ENCODE measurements at places on chromosomes 7 and 10. TPM values are rescaled to one million over a fixed set of nuclear protein-coding genes. Genes with fewer than 3 reads are reported as not detected.
A peak's percentile ranks its signal among the peaks of the same experiment; 100 is the strongest.

PAPOLB gene
- not detected for total RNA-seq

FAM241B gene
- total RNA-seq, result 3.2 TPM

GRCh38 chr7:144534196-144534595 lies 130.7 kb upstream of the NOBOX start:
- H3K36me3 ChIP-seq, result no peaks in the 10 kb centered on the region
- H3K4me3 ChIP-seq, result no peak overlapping the region
- H3K27me3 ChIP-seq, result no peaks in the 10 kb centered on the region
- no peak overlapping the region for H3K27ac ChIP-seq

PON3 gene
- total RNA-seq, result not detected

DNA sequence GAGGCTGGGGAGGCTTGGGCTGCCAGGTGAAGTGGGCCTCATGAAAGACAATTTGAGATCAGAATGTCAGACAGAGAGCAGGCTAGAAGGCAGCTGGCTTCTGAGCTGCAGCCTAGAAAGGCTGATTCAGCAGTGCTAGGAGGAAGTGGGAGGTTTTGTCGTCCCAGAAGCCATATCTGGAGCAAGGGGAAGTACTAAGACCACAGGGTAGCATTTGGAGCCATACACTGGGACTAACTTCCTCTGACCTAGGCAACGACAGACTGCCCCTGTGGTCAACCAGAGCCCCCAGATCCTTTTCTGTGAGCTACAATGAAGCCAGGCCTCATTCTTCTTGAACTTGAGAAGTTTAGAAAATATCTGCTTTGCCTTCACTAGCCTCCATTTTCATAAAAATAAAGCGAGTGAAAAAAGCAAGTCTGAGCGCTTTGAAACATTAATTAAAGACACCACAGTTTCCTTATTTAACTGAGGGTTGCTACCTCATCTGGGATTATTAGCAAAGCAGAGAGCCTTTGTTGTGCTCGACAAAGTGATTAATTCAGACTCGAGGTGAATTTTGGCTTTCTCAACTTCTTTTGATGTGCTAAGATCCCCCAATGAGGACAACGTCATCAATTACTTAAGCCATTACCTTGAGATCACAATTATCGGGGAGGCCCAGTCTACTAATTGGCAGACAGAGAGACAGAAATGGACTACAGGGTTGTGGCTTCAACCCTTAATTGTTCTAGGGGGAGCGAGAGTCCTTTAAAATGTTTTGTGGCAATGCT lies 26.6 kb downstream of the TBXAS1 start:
- peaks cover 21% of the 10 kb centered on the region for H3K36me3 ChIP-seq
- H3K4me3 ChIP-seq, result no peak overlapping the region
- peak overlapping the region; percentile 72 for H3K27ac ChIP-seq
- H3K27me3 ChIP-seq, result no peaks in the 10 kb centered on the region
- H3K4me1 ChIP-seq, result peaks cover 28% of the 10 kb centered on the region

INSYN2A gene
- not detected for total RNA-seq

- H3K36me3 ChIP-seq, result peaks cover 4% of the 10 kb centered on the region
- peaks cover 8% of the 10 kb centered on the region for H3K4me1 ChIP-seq
- no peak for DNase-seq
- H3K4me3 ChIP-seq, result no peak overlapping the region
Measured at GRCh38 chr10:60185421-60185820, 204.3 kb downstream of the ANK3 start.

DNA sequence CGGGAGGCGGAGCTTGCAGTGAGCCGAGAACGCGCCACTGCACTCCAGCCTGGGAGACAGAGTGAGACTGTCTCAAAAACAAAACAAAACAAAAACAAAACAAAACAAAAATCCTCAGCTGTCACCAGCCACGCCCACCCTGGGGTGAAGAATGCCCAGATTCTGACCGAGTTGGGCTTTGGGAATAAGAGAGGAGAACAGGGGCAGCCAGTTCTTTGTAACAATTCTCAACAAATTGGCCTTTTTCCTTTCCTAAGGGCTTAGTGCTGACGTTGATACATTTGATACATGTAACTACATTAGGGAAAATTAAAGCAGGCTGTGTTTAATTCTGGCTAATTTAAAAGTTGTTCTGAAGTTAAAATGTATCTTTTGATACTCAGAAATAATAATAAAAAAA lies 121.0 kb downstream of the EPC1 start:
- DNase-seq, result no peak
- H3K27me3 ChIP-seq, result peaks cover 2% of the 10 kb centered on the region
- no peak overlapping the region for H3K27ac ChIP-seq
- no peak overlapping the region for H3K4me3 ChIP-seq
- no peaks in the 10 kb centered on the region for H3K4me1 ChIP-seq
- H3K36me3 ChIP-seq, result peaks cover 4% of the 10 kb centered on the region

HOGA1 gene
- total RNA-seq, result not detected

- H3K27me3 ChIP-seq, result peaks cover 13% of the 10 kb centered on the region
- DNase-seq, result no peak
- H3K4me1 ChIP-seq, result peaks cover 14% of the 10 kb centered on the region
- no peak overlapping the region for H3K4me3 ChIP-seq
- H3K36me3 ChIP-seq, result no peaks in the 10 kb centered on the region
Measured at GRCh38 chr7:116573541-116573940, 48.7 kb downstream of the CAV1 start.

DNA sequence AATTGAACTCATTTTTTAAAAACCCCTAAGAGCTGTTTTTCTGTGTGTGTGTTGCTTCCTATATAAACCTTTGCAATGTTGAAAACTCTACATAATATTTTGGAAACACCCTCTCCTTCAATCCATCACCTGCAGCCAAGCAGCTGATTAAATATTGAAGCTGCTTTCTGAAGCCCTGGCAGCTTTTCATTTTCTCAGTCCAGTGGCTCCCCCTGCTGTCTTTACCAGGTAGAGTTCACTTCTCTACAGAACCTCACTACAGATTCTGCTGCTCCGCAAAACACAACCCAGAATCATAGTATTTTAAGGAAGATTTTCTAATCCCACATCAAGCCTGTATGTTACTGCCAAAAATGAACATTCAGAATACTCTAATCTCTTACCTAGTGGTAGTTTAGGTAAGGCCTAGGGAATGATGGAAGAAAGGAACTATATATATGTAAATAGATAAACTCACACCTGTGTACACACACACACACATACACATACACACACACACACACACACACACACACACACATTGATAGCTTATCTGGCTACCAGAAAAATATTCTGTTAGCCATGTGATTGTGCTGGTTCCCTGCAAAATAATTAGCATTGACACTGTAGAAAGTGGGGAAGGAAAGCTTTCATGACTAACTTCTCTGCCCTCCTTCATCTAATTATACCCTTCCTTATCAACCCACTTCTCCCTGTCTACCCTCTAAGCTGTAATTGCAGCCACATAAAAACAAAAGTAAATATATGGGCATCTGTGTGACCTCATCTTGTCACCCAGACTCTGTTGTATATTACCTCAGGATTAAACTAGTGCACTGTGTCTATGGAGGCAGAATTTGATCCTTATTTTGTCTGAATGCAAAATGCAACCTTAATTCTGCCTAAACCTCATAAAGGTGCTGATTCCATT lies 229.5 kb upstream of the FZD1 start:
- DNase-seq, result no peak
- H3K4me1 ChIP-seq, result no peaks in the 10 kb centered on the region
- H3K4me3 ChIP-seq, result no peak overlapping the region

HOXA11 gene
- total RNA-seq, result not detected

- no peak overlapping the region for H3K27ac ChIP-seq
- H3K4me1 ChIP-seq, result no peaks in the 10 kb centered on the region
- no peak for DNase-seq
- H3K36me3 ChIP-seq, result no peaks in the 10 kb centered on the region
- H3K27me3 ChIP-seq, result no peaks in the 10 kb centered on the region
- H3K4me3 ChIP-seq, result no peak overlapping the region
Measured at GRCh38 chr7:151821226-151821625, 55.7 kb downstream of the PRKAG2 start.

GRCh38 chr7:1675673-1676549 lies 5.8 kb downstream of the ELFN1 start:
- DNase-seq, result no peak
- peaks cover 10% of the 10 kb centered on the region for H3K27me3 ChIP-seq
- no peak overlapping the region for H3K27ac ChIP-seq
- H3K36me3 ChIP-seq, result no peaks in the 10 kb centered on the region

OR9A2 gene
- not detected for total RNA-seq

PDK4 gene
- total RNA-seq, result not detected

- no peak overlapping the region for H3K27ac ChIP-seq
- DNase-seq, result no peak
- H3K27me3 ChIP-seq, result peaks cover 19% of the 10 kb centered on the region
- no peak overlapping the region for H3K4me3 ChIP-seq
- H3K36me3 ChIP-seq, result peaks cover 9% of the 10 kb centered on the region
Measured at GRCh38 chr10:7153750-7154149, 257.1 kb downstream of the SFMBT2 start.

DNA sequence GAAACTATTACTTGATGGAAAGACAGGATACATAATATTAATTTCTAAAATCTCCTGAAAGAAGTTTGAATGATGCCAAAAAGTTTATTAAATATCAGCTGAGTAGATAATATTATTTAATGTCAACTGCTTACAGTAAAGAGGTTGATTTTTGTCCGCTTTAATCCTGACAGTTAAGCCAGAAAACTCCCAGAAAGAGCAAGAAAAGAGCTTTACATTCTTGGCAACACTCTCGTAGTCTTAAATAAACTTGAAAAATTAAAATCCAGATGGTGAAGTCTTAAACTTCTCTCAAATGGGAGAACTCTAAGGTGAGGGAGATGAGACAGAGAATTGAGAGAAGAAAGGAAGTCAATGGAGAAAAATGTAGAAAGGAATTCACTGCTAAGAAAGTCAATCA lies 199.3 kb upstream of the PLXDC2 start:
- no peaks in the 10 kb centered on the region for H3K36me3 ChIP-seq
- no peak for DNase-seq

ADAM12 gene
- total RNA-seq, result 1.2 TPM

DNA sequence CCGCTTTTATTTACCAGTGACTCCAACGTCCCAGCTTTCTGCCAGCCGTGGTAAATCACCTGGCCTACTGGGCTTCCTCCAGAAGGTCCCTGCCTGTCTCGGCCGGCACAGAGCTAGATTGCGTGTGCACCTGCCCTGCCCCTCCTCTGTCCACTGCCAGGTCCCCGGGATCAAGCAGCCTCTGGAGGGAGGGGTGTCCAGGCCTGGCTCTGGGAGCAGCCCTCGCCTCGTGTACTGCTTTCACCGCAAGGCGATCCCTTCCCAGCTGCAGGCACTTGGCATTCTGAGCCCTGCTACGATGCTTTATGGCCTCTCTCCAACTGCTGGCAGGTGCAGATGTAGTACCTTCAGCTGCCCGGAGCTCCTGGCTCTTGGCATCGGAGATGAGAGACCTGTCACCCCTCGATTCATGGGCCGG lies 7.4 kb downstream of the SLC29A3 start:
- H3K36me3 ChIP-seq, result peaks cover 7% of the 10 kb centered on the region
- no peaks in the 10 kb centered on the region for H3K27me3 ChIP-seq
- H3K27ac ChIP-seq, result no peak overlapping the region
- DNase-seq, result no peak

GRCh38 chr10:124229989-124230634 lies 136.7 kb upstream of the CHST15 start:
- peaks cover 39% of the 10 kb centered on the region for H3K36me3 ChIP-seq
- no peaks in the 10 kb centered on the region for H3K27me3 ChIP-seq
- DNase-seq, result no peak
- H3K4me1 ChIP-seq, result no peaks in the 10 kb centered on the region
- peak overlapping the region; percentile 2 for H3K4me3 ChIP-seq

GRCh38 chr10:44724415-44725174 lies 186.5 kb upstream of the TMEM72 start:
- DNase-seq, result no peak
- no peaks in the 10 kb centered on the region for H3K36me3 ChIP-seq
- no peak overlapping the region for H3K4me3 ChIP-seq

TRDMT1 gene
- 12.3 TPM for total RNA-seq

PNLIPRP1 gene
- total RNA-seq, result not detected

- peaks cover 2% of the 10 kb centered on the region for H3K4me1 ChIP-seq
- no peak overlapping the region for H3K27ac ChIP-seq
- no peak overlapping the region for H3K4me3 ChIP-seq
- DNase-seq, result no peak
- H3K27me3 ChIP-seq, result no peaks in the 10 kb centered on the region
Measured at GRCh38 chr10:44725404-44725803, 185.7 kb upstream of the TMEM72 start.

GRCh38 chr10:113616244-113617074 lies 47.4 kb downstream of the NRAP start:
- no peaks in the 10 kb centered on the region for H3K36me3 ChIP-seq
- peaks cover 30% of the 10 kb centered on the region for H3K27me3 ChIP-seq
- no peak overlapping the region for H3K27ac ChIP-seq
- H3K4me3 ChIP-seq, result no peak overlapping the region
- no peaks in the 10 kb centered on the region for H3K4me1 ChIP-seq
- no peak for DNase-seq

DNA sequence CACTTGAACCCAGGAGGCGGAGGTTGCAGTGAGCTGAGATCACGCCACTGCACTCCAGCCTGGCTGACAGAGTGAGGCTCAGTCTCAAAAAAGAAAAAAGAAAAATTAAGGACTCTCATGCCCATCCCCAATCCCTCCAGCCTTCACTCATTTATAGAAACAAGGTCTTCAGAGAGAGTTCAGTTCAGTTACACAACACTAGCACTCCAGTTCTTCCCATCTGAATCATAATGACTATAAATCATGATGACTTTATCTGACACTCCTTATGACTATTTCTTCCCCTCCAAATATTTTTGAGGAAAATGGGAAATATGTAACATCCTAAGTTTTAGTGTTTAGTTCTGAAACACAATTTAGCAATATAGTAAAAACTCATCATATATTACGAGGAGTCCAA lies 107.4 kb upstream of the LSM8 start:
- H3K4me3 ChIP-seq, result no peak overlapping the region
- H3K27ac ChIP-seq, result no peak overlapping the region
- no peak for DNase-seq
- H3K36me3 ChIP-seq, result no peaks in the 10 kb centered on the region
- H3K27me3 ChIP-seq, result peaks cover 1% of the 10 kb centered on the region

DNA sequence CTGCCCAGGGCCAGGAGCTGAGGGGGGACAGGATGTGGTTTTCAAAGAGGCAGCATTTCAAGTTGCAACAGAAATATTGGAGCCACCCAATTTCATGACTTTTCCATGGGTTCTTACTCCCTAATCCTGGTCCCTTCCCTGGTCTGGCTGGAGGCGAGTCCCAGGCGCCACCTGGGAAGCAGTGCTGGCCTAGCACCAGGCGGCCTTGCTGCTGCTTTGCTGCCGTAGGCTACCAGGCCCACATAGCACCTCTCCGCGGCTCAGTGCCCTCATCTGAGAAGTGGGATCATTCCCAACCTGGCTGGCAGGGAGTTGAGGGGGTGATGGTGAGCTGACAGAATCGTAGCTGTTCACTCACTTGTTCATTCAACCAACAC lies 33.7 kb downstream of the ZMIZ1 start:
- no peaks in the 10 kb centered on the region for H3K36me3 ChIP-seq
- H3K4me3 ChIP-seq, result no peak overlapping the region
- H3K27ac ChIP-seq, result no peak overlapping the region
- H3K27me3 ChIP-seq, result no peaks in the 10 kb centered on the region
- peaks cover 9% of the 10 kb centered on the region for H3K4me1 ChIP-seq

- H3K4me1 ChIP-seq, result peaks cover 4% of the 10 kb centered on the region
- H3K36me3 ChIP-seq, result peaks cover 18% of the 10 kb centered on the region
Measured at GRCh38 chr7:39709768-39710311, 86.5 kb downstream of the RALA start.

Measured in activated CD4-positive, alpha-beta memory T cell treated with anti-CD3 and anti-CD28 coated beads, Interleukin-2, amount 10 ng/mL, durations not matched to agents 7 days and 5 days (primary cell).